ENCODE measurements at places on chromosomes 1 and 21.

DNA sequence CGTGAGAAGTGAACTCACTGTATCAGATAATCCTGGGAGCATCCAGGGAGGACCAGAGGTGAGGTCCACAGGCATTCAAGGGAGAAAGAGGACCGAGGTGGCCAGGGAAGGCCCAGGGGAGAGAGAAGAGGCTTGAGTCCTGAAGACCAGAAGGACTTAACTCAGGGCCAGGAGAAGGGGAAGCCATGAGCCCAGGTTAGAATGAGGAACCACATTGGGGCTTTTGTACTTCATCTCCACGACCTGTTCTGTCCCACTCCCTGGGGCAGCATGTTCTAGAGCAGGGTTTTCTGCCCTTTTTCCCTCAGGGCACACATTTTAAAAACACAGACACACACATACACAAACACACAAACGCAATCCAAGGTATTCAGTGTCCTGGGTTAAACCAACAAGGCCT is 8.4 kb downstream of the LGR6 start:
- no peak for DNase-seq

DNA sequence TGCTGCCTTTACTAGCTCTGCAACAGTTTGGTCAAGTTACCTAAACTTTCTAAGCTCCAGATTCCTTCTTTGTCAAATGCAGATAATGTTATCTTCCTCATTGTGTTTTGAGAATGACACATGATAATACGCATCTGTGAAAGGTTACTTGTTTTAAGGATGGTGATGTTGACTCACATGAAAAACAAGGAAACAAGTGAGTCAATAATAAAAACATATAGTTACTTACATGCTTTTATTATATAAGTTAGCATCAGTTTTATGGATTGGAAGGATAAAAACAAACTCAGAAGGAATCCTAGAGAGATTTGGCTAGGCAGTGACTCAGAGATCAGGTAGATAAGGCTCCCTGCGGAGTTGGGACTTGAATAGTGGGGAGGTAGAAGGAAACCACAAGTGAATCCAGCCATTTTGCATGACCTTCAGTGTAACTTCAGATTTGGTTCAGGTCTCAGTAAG is 144.6 kb downstream of the LMO4 start:
- DNase-seq, result no peak

- DNase-seq, result no peak
These were observed 992 bp upstream of the USP48 start for GRCh38 chr1:21783679-21784603.

- no peak for DNase-seq
These were observed 159.0 kb upstream of the BACE2 start for GRCh38 chr21:41008974-41009373.

- peak; percentile 51 for DNase-seq
These were observed 369.6 kb upstream of the USP24 start for GRCh38 chr1:55584526-55585401.

DNA sequence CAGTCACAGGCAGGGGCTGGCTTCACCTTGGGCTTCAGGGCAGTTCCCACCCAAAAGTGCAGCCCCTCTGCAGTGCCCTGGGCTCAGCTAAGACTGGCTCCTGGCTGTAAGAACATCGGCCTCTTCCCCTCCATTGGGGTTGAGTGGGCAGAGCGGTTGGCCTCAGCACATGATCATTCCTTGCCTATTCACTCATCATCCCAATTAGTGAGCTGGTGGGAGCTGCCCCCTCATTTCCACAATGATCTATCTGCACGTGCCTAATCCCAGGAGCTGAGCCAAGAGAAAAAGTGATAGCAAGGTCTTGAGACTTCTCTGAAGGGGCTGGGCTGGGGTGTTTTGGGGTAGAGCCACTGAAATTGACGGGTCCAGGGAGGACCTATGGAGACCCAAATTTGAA is 133.6 kb downstream of the SYF2 start:
- DNase-seq, result no peak

DNA sequence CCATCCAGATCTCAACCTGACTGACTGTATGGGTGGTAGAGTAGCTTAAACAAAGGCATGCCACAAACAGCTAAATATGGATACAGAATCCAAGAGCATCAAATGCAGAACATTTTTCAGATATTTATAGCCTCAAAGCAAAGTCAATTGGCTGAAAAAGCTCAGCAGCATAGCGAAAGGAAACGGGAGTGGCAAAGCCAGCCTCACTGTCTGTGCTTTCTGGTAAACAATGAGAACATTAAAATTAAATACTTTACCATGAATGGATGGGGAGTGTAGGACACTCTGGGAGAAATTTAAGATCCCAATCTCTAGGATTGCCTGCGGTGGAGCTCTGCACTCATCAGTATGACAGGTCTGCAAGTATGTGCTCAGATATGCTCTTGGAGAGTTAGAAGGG is 4.4 kb downstream of the RASAL2 start:
- DNase-seq, result no peak

- no peak for DNase-seq
These were observed 6.1 kb downstream of the B3GALT6 start for GRCh38 chr1:1237874-1238701.

DNA sequence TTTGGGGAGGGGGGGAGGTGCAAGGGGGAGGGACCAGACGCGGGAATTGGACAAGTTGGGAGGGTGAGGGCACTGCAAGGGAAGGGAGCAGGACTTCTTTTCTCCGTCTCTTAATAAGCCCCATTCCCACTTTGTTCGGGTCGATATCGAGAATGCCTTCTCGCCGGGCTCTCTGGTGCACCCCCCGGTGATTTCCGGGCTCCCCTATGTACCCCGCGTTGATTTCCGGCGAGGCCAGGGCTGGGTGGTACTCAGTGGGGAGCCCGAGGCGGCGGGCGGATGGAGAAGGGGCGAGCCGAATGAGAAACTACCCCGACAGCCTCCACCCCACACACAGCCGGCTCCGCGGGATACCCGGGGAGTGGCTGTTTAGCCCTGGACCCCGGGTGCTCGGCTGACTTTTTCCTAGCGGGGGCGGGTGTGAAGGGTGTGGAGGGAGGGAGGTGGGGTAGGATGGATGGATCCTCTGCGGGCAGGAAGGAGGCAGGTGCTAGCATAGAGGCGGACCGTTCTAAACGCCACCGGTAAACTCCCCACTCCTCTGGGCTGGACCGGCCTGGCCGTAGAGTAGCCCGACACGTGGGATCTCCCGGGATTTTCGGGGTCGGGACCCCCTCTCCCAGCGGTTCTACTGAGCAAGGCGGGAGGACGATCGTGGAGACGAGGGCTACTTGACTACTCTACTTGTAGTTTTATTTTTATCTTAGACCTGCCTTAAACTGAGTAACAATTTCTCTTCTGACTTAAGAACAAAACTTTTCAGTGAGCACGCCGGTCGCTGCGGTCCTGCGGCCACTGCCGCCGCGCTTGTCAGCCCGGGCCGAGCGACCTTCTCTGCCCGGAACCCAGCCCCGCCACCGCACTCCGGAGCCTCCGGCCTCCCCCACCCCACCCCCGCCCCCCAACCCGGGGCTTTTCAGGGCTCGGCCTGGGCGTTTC is 1.0 kb downstream of the RNF220 start:
- DNase-seq, result no peak

DNA sequence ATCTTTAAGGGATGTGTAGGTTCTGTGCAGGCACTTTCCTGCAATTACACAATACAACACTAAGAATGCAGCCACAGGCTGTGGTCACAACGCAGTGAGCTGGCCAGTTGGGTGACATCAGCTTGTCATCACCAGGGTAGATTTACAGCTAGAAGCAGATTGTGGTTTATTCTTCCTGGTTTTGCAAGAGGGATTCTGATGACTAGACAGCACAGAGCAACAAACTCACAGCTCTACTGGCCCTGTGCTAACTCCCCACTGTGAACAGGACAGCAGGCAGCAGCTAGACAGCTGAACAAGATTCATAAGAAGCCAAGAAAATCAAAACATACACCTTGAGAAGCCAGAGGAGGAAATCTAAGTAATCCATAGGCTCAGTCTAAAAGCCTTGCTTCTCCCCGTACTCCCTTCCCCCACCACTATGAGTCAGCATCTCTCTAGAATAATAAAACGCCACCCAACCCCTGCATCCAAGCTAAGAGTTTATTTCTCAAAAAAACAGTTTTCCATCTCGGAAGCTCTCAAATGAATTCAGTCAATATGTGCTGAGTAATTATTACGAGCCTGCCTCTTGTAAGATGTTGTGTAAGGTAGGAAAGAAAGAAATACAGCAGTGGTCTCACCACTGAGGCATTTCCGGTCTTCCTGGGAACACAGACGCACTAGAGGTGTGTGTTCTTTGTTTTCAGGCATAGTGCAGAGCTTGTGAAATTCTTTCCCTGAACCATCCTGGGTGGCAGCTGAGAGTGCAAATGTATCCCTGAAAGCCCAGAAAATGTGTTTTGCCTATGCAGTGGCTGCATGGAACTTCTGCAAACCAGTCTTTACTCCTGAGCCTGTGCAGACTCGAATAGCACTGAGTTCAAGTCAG is 162.8 kb downstream of the NTPCR start:
- peak; percentile 100 for DNase-seq

- DNase-seq, result no peak
These were observed 297.2 kb upstream of the PLXNA2 start for GRCh38 chr1:208541225-208541855.

GRCh38 chr1:182410620-182411273 is 10.3 kb upstream of the TEDDM1 start:
- no peak for DNase-seq

DNA sequence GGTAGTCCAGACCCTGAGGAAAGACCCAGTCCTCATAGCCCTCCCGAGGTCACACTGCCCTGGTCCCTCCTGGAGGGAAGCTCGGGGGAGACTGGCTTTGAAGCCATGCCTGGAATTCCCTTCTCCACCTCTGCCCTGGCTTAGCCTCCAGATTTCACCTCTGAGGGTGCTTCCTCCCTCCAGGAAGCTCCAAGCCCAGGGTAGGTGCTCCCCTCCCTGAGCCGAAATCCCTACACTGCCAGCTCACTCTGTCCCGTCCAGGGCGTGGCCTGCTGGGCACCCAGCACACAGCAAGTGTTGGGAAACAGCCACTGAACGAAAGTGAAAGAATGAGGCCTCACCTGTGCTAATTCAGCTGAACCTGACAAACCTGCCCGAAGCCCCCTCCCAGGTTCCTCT is 6.0 kb upstream of the TNFRSF25 start:
- DNase-seq, result no peak

DNA sequence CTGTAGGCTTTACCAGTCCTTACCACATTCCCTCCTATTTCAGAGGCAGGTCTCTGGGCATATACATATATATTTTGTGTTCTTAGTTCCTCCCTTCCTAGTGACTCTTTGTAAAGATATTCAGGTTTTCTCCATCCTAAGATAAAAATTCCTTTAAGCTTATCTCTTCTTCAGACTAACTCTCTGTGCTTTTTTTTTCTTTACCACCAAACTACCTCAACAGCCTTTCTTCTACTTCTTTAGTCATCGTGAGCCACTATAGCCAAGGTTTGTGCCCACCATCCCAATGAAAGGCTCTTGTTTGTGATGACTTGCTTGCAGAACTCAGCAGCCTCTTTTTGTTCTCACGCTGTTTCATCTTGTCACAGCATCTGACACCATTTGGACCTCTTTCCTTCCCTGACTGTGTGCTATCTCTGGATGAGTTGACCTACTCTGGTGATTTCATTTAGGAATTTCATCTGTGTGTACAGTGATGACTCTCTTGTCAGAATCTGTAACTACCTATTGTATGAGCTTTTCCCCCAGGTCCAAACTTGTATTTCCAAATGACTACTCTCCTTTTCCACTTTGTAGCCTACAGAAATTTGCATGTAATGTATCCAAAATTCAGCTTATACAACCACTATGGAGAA is 59.0 kb upstream of the MACF1 start:
- no peak for DNase-seq

- no peak for DNase-seq
These were observed 43.6 kb downstream of the LRRC7 start for GRCh38 chr1:69611316-69611715.
